ENCODE measurements at places on chromosomes 1 and 21.

DNA sequence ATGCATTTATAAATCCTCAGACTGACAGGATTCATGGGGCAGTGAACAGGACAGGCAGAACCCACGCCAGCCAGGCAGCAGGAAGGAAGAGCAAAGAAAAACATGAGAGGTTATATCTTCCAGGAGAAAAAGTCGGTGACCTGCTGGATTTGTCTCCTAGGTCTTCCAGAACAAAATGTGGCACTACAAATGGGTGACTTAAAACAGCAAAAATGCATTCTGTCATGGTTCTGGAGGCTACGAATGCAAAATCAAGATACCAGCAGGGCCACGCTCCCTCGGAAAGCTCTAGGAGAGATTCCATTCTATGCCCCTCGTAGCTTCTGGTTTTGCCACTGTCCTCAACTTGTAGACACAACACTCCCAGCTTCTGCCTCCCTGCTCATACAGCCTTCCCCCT is 63.4 kb downstream of the PSMG1 start:
- no peak for DNase-seq

- no peak for DNase-seq
These were observed 96.6 kb downstream of the LMX1A start for GRCh38 chr1:165259706-165260428.

- DNase-seq: no peak
These were observed 37.5 kb downstream of the CMPK1 start for GRCh38 chr1:47371016-47371517.

DNA sequence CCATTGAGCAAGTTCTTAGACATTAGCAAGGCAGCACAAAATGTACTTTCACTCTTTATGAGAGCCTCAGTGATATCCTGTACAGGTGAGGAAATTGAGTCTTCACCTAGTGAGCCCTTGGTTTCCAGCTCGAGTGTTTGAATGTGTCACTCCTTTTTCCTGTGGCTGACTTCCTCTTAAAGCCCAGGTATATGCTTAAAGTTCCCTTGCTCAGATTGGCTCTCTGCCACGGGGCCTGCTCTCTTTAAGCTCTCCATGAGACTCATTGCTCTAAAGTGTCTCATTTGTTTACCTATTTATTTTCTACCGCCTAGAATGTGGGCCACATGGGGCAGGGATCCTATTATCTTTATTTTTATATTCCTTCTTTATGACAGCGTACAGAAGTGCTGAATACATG is 324.9 kb downstream of the SIPA1L2 start:
- DNase-seq: no peak

DNA sequence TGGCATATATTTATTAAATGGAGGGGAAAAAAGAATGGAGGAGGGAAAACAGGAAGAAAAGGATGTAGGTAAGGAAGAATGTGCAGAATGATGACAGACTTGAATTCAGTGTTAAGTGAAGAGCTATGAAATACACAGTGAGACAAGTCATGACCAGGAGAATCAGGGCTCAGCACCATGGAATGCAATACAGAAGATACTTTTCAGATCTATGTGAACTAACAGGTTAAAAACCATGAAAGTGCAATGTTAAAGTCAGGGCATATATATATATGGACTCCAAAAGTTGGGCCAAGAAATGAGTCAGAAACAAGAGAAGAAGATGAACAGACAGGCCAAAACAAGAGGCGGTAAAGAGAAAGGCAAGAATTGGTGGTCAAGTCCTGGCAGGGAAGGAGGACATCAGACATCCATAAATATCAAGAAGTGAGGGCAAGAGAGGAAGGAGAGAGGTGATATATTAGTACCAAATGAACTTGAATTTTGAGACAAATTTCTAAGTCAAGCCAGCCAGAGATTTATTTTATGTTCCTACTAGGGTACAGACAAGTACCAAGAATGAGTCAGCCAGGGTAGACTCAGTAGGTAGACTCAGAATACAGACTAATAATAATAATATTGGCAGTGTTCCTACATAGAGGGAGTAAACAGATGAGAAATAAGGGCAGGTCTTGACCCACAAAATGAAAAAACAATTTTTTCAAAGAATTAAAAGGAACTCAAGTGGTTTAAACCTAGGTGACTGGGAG is 39.5 kb upstream of the MCOLN3 start:
- DNase-seq: no peak
